Ovary (tissue), 10 donors: ENCODE measurements at places on chromosomes 1 and 21.
A peak's percentile ranks its signal among the peaks of the same experiment; 100 is the strongest.

DNA sequence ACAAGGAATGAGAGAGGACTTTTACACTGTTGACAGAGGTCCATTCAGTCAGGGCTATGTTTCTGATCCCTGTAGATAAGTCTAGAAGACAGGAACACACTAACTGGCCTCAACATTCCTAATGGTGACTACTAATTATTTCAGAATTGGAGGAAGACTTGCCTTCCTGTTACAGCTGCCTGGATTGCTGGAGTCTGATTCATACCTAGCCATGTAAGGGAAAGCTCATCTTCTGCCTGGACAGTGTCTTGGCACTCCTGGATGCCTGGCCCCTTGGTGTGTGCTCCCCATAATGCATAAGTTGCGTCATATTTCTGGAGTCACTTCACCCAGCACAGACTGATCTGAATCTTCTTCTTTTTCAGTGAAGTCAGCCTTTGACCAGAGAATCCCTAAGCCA is 326.0 kb upstream of the RUNX1 start:
- no peak overlapping the region for H3K4me3 ChIP-seq
- H3K27me3 ChIP-seq, result no peaks in the 10 kb centered on the region
- no peak overlapping the region for H3K27ac ChIP-seq
- H3K36me3 ChIP-seq, result no peaks in the 10 kb centered on the region
- no peaks in the 10 kb centered on the region for H3K4me1 ChIP-seq

GRCh38 chr1:159091607-159092031 is 15.1 kb upstream of the AIM2 start:
- no peaks in the 10 kb centered on the region for H3K27me3 ChIP-seq
- H3K4me1 ChIP-seq, result no peaks in the 10 kb centered on the region
- DNase-seq, result no peak

GRCh38 chr1:184036517-184036949 is 995 bp downstream of the COLGALT2 start:
- H3K36me3 ChIP-seq, result no peaks in the 10 kb centered on the region
- no peak overlapping the region for H3K27ac ChIP-seq
- no peaks in the 10 kb centered on the region for H3K27me3 ChIP-seq
- H3K4me3 ChIP-seq, result peak overlapping the region; percentile 60
- H3K4me1 ChIP-seq, result peaks cover 8% of the 10 kb centered on the region

DNA sequence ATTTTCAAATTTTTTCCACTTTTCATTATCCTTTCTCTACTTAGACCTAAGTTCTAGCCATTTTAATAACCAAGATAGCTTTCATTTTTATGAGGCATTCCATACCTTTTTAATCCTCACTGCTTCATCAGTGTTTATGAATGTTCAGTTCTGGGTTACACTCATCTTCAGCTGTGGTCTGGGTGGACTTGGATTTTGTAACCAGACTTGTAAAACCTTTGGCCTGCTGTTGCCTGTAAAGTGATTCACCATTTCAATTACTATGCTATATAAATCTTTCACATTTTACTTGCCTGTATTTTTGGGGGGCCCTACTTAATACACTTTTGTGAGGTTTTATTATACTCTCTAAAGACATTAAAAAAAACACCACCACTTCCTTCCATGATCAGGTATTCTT is 46.2 kb downstream of the USP25 start:
- H3K36me3 ChIP-seq, result no peaks in the 10 kb centered on the region
- no peak overlapping the region for H3K27ac ChIP-seq
- DNase-seq, result no peak
- H3K4me3 ChIP-seq, result no peak overlapping the region

DNA sequence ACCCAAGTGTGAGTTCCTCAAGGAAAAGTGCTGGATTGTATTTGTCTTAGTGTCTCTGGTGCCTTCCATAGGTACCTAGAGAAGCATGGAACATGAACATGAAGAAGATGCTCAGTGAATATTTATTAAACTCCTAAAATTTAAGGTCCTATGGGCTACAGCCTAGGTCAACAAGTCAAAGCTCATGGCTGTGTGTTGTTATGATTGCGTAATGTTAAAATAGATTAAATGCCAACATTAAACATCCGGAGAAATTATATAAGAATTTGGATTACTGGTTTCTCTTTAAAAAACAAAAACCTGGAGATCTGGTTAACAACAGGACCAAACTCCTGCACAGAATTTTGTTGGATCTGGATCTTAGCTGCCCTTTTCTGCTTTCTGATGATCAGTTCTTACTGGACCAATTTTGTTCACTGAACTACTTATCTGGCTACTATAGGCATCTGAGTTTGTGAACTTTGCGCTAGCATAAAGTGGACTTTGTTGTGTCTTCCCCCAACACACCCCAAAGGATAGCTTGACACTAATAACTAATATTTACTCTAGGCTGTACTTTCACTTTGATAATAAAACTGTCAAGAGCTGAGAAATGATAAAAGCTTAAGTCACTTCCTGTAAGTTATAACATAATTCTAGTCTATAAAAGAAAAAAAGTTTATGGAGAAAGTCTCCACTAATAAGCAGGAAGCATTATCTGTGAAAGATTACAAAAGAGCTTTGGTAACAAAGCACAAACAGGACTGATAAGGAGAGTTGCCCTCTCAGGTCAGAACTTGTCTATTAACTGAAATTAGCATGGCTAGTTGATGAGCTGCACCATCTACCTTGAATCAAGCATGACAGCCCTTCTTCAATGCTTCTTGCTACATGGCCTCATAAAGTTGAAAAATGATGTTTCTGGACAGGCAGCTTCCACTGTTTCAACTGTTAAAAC is 20.7 kb downstream of the F5 start:
- H3K27ac ChIP-seq, result no peak overlapping the region
- H3K27me3 ChIP-seq, result no peaks in the 10 kb centered on the region
- no peak overlapping the region for H3K4me3 ChIP-seq

GRCh38 chr1:154441241-154441888 is 36.2 kb downstream of the IL6R start:
- no peaks in the 10 kb centered on the region for H3K27me3 ChIP-seq
- DNase-seq, result no peak
- no peaks in the 10 kb centered on the region for H3K36me3 ChIP-seq
- no peak overlapping the region for H3K4me3 ChIP-seq

- H3K27me3 ChIP-seq, result no peaks in the 10 kb centered on the region
- no peak for DNase-seq
- H3K4me1 ChIP-seq, result no peaks in the 10 kb centered on the region
- H3K36me3 ChIP-seq, result no peaks in the 10 kb centered on the region
- no peak overlapping the region for H3K4me3 ChIP-seq
Measured at GRCh38 chr1:217524787-217525520, 105.9 kb downstream of the GPATCH2 start.

DNA sequence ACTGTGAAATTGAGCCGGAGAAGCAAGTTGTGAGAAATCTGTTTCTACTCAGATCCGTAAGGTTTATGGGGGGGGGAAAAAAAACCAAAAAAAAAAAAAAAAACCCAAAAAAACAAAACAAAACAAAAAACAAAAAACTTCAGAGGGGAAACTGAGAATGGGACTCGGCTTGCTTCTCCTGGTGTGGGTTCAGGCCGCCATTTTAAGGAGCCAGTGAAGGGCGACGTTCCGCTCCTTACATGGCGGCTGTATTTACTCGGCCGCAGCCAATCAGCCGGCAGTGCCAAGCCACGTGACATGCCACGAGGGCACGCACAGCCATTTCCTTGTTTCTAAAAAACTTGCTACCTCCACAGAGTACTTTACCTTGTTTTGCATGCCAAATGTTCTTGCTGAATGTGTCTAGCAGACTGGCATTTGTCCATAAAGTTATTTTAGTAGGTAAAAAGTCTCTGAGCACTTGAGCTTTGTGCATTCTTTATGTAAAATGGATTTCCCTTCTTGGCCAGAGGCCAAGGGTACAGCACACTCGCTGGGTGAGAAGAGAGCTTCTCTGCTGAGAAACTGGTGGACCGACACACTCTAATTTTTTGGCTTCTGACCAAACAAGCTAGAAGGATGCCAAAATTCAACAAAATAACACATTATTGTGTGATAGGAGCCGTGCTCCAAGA is 101.8 kb downstream of the NFIA start:
- H3K4me1 ChIP-seq, result peaks cover 8% of the 10 kb centered on the region
- H3K4me3 ChIP-seq, result peak overlapping the region; percentile 31
- peak overlapping the region; percentile 83 for H3K27ac ChIP-seq
- H3K27me3 ChIP-seq, result no peaks in the 10 kb centered on the region

DNA sequence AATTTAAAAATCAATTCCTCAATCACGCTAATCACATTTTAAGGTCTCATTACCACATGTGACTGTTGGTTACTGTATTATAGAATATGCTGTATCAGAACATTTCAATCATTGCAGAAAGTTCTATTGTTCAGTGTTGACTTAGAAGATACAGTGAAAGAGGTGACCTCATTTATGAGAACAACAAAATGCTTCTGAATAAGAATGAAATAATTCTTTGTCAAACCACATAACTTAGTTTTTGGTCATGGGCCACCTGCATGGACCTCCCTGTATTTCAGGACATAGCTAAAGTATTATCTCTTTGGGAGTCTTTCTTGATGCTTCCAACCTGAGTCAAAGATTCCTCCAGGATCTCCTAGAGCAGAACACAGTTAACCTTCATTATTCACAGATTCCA is 22.3 kb downstream of the MFSD2A start:
- no peaks in the 10 kb centered on the region for H3K4me1 ChIP-seq
- H3K36me3 ChIP-seq, result no peaks in the 10 kb centered on the region
- no peak overlapping the region for H3K27ac ChIP-seq
- no peak overlapping the region for H3K4me3 ChIP-seq
- H3K27me3 ChIP-seq, result no peaks in the 10 kb centered on the region
- DNase-seq, result no peak

DNA sequence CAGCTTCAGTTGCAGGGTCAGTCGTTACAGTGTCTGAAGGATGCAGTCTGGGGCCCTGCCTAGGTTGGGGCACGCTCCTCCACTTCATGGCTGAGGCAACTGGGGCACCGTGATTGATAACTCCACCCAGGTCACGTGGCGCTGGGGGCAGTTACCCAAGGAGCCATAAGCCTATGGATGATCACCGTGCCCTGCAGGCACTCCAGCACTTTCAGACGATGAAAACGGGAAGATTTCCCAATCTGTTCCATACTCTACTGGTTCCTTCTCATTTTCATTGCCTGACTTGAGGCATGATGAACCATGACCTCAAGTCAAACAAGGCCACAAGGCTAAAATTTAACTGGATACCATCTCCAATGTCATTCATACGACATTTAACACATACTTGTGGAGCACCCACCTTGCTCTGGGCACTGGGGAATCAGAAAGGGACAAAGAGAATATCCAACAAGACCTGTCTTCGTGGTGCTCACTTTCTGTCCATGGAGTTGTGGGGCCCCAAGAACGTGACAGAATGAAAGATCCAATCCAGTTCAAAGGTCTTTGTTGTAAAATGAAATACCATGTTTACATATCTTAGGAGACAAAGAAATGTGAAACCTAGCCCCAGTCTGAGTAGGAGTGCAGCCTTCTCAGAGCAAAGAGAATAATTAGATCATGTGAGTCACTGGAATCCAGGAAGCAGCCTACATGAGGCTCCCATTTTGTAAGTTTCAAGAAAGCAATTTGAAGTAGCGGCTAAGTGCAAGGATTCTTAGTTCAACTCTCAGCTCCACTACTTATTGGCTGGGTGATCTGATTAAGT is 39.4 kb upstream of the SPOCD1 start:
- no peaks in the 10 kb centered on the region for H3K4me1 ChIP-seq
- no peak overlapping the region for H3K4me3 ChIP-seq
- DNase-seq, result no peak

DNA sequence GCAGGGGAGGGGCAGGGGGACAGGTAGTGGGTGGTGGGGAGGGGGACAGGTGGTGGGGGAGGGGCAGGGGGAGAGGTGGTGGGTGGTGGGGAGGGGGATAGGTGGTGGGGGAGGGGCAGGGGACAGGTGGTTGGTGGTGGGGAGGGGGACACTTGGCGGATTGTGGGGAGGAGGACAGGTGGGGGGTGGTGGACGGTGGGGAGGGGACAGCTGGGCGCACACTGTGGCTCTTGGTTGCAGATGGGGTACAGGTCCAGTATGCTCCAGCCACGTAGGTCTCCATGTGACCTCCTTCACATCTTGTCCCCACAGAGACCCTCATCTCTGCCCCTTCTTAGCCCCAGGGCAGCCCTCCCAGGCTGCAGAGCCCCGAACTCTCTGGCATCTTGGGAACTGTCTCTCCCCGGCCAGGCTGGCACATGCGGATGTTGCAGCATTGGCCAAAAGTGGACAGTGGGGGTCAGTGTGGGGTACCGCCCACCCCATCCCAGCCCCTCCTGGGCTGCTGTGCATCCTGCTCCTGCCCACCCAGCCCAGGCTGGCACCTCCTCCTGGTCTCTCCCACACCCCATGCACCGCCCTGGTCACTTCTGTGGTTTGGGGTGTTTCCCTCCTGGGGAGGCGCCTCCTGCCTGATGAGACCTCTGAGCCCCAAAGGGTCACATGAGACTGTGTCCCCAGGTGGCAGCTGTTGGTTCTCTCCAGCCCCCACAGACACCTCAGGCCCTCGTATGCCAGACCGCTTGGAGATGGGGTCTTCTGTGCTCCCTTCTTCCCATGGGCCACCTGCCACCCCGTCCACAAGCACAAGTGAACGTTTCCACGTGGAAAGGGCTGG is 7.6 kb upstream of the SLC19A1 start:
- no peak overlapping the region for H3K4me3 ChIP-seq
- no peaks in the 10 kb centered on the region for H3K36me3 ChIP-seq
- H3K4me1 ChIP-seq, result peaks cover 4% of the 10 kb centered on the region
- H3K27me3 ChIP-seq, result no peaks in the 10 kb centered on the region
